ENCODE measurements at places on chromosomes 16 and 17.

DNA sequence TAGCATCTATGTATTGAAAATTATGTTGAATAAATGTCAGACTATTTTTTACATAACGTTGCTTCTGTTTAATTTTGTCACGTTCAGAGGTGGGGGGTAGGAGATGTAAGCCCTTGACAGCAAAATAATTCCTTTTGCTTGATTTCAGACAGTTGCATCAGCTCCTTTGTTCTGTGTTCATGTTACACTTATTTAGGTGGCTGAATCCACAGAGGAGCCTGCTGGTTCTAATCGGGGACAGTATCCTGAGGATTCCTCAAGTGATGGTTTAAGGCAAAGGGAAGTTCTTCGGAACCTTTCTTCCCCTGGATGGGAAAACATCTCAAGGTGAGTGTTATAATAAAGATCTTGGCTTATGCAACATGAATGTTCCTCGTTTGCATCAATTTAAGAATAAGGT, 4.5 kb downstream of the HERPUD1 start:
- DNase-seq, result no peak

DNA sequence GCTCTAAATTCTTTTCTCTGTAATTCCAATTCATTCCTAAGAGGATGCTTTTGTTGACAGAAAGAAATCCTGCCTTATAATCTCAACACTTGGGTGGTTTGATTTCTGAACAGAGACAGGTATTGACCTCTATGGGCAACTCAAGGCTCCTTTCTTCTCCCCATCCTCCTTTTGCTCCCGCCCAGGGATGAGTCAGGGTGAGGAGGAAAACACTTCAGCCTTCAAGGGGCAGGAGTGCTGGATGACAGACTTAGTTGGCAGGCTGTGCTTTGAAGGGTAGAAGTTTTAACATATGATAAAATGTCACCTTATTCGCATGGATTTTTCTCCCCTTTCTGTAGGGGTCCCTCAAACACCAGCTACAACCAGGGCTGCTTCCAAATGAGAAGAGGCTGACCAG, 16.7 kb upstream of the TOM1L1 start:
- no peak for DNase-seq

DNA sequence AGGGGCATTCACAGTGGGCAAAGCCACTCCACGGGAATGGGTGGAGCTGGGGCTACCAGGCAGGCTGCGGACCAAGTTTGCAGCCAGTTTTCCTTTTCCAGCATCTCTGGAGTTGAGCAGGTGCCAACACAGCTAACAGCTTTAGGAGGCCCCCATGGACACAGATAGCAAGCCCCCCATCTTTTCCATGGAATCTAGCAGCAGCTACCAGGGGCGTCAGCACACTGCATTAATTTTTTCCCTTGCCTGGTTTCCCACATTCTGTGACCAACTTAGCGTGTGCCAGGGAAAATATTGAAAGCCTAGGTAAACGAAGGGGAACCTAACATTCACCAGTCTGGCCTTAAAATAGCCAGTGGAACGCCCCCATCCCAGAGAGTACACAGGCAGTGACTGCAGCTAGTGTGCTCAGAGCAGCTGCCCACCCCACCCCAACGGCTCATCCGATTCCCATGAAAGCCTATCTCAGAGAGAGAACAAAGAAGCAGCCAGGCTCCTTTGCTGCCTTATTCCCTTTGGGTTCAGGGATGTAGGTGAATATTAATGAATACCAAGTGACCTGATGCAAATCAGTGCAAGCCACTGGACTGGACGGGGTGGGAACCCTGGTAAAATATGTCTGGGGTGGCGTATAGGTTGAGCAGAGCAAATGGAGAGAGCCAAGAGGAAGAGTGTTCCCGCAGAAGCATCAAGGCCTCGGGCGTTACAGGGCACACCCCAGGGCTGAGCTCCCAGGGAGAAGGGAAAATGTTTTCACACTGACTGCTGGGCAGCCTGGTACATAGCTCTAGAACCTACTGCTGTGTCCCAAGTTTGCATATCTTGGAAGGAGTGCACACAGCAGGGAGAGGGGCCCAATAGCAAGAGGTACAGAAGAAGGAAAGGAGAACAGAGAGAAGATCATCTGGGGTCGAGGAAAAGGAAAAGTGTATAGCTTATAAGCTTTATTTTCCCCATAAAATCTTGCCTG, 73.9 kb upstream of the SOX9 start:
- no peak for DNase-seq

GRCh38 chr16:49821614-49822282, 34.2 kb downstream of the ZNF423 start:
- no peak for DNase-seq

DNA sequence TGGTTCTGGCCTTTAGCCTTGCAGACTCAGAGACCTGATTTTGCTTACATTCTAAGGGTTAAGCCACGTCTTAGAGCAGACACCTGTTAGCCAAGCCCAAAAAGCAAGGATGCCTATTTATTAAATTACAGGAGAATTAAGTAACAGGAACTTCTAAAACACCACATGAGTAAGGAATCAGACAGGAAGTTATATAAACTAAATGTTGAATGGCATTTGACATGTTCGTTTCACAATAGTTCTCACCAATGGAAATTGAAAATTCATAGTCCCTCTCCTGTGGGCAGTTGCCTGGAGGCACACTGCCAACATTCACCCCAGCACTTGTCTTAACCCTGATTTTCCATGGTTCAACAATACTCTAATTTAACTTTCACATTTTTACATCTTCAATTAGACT, 9.0 kb downstream of the KRTAP9-7 start:
- no peak for DNase-seq

DNA sequence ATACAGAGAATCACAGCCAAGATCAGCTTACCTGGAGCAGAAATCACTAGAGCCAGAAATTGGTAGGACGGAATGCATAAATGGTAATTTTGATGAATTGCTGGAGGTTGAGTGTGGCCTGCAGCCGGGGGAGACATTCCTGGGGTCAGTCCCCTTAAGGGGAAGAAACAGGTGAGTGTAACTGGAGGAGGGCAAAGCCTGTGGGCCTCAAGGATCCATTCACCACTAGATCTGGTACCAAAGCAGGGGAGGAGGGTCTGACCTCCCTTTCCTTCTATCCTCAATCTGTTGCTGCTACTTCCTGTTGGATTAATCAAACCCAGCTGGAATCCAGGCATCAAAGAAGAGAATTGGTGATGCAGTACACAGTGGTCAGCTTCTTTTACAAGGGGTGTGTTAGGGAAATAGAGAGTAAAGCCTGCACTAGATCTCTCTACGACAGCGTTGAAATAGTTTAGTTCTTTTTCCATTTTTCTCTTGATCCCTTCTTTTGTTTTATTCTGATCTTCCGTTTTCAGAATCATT, 8.6 kb upstream of the ABCA9 start:
- DNase-seq, result no peak

DNA sequence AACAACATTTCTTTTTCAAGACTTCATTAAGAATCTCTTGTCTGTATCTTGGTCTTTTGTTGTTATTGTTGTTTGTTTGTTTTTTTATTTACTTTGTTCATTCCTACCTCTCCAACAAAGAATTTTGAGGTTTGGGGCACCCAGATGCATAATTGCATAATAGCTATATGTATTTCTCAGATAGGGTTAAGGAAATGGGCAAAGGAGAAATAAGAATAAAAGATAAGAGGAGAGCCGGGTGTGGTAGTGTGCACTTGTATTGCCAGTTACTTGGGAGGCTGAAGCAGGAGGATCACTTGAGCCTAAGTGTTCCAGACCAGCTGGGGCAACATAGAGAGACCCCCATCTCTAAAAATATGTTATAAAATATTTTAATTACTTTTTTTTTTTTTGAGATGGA, 30.5 kb downstream of the CDH1 start:
- DNase-seq, result no peak

- no peak for DNase-seq
Observed at GRCh38 chr16:47247690-47248089, 103.9 kb upstream of the NETO2 start.

GRCh38 chr17:68368387-68368786, 77.1 kb downstream of the ARSG start:
- DNase-seq, result no peak

- DNase-seq, result no peak
Observed at GRCh38 chr17:57506774-57507127, 238.3 kb downstream of the CCDC182 start.

- DNase-seq, result peak; percentile 92
Observed at GRCh38 chr17:7561589-7562207, at the start of gene SENP3. SENP3 (plus strand) TSS chr17:7561919; CDS start chr17:7563077, 1,158 bp downstream.

GRCh38 chr16:49478107-49478506, 104.5 kb downstream of the C16orf78 start:
- DNase-seq, result no peak

- DNase-seq, result no peak
Observed at GRCh38 chr17:1563786-1564613, 1.4 kb upstream of the PITPNA start.

DNA sequence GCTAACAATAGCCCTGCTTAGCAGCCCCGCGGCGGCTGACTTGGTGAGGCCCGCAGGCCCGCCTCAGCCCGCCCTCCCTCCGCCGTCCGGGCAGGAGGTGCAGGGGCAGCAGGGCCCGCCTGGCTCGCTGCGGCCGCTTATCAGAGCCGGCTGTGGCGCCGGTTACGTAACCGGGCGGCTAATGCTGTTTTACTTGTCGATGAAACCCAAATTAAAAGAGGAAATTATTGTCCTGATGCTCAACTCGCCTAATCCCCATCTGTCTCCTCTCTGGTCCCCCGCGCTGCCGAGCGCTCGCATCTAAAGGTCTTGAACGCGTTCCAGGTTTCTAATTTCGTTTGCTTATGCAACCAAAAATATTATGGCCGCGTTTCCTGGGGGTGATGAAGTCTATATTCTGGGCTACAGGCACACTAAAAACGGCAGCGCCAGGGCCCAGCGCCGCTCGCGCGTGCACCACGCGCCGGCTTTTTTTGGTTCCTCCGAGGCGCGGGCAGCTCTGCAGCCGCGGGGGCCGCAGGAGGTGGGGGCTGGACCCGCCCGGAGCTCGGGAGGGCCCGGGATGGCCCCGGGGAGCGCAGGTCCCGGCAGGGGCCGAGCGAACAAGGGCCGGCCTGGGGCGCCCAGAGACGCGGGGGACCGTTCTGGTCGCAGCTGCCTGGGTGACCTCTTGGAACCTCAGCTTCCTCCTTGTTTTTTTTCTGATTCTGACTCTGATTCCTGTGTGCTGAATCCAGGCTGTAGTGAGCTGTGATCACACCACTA, 65.2 kb upstream of the TOB1 start:
- peak; percentile 52 for DNase-seq

GRCh38 chr17:29909236-29910003, 20.6 kb downstream of the SSH2 start:
- no peak for DNase-seq

DNA sequence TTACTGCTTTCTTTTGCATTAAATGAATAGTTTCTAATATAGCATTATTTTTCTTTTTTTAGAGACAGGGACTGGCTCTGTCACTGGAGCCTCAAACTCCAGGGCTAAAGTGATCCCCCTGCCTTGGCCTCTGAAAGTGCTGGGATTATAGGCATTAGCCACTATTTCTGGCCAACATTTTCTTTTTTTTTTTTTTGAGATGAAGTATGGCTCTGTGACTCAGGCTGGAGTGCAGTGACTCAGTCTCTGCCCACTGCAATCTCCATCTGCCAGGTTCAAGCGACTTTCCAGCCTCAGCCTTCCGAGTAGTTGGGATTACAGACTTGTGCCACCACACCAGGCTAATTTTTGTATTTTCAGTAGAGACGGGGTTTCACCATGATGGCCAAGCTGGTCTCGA, 2.0 kb upstream of the DUXB start:
- no peak for DNase-seq

DNA sequence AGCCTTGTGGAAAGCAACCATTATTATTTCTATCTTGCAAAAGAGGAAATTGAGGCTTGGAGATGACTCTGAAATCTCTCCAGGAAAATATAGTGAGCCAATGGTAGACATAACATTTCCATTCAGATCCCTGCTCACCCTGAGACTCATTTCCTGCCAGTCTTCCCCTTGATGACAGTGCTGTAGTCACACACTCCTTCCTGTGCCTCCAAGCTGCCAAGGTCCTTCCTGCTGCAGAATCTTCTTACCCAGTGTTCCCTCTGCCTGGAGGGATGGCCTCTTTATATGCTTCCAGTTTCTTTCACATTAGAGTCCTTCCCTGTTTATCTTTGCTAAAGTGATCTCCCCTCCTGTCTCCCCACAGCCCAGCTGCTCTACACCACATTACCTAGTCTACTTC, 648.1 kb downstream of the TOX3 start:
- DNase-seq, result no peak

- DNase-seq, result no peak
Observed at GRCh38 chr16:11242658-11243057, 13.3 kb downstream of the SOCS1 start.

- DNase-seq, result no peak
Observed at GRCh38 chr17:41939044-41939692, 8.8 kb downstream of the ODAD4 start.

GRCh38 chr16:66984892-66985311, 3.5 kb upstream of the CES4A start:
- peak; percentile 65 for DNase-seq

- DNase-seq, result no peak
Observed at GRCh38 chr16:32116080-32116479, 137.0 kb upstream of the TP53TG3D start.

- DNase-seq, result peak; percentile 58
Observed at GRCh38 chr17:3740611-3741073, 16.9 kb downstream of the HASPIN start.

DNA sequence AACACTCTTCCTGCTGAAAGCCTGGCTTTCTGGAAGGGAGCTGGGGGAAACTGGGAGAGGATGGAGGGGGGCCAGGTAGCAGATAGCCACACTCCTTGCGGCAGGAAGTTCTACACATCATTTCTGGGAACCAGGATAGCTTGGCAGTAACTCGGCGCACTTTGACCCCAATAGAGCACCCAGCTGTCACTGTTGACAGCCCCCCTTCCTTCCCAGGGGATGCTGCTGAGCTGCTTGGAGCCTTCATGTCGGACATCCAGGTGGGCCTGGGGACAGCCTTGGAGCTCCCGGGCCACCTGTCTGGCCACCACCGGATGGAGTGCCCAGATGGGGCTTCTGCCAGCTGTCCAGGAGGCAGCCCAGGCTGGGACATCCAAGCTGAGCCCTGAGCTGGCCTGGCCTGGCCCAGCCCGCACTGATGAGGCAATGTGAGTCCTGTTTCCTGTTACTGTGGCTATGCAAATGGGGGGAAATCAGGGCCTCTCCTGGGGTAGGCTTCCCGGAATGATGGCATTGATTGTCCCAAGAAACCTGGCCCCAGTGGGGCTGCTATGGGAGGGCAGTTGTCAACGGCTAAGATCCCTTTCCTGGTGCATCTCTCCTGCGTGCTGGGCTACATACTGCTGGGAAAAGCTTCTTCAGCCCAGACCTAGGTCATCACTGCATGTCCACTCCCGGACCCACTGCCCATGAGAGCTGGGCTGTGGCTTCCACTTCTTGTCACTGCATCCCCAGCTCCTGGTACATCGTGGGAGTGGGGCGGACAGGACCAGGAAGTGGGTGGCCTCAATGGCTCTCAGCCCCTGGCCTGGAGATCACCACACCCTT, 50.0 kb downstream of the SOCS1 start:
- no peak for DNase-seq

GRCh38 chr17:10048629-10049350, 143.7 kb upstream of the RCVRN start:
- no peak for DNase-seq

- no peak for DNase-seq
Observed at GRCh38 chr16:88792078-88792550, 7.1 kb upstream of the PIEZO1 start.

- no peak for DNase-seq
Observed at GRCh38 chr17:47973541-47973940, 2.6 kb downstream of the CDK5RAP3 start.

All from CD4-positive, alpha-beta T cell treated with Interleukin-4 for 1 hour (primary cell).